ENCODE measurements at places on chromosomes 7 and 10. TPM values are rescaled to one million over a fixed set of nuclear protein-coding genes. Genes with fewer than 3 reads are reported as not detected.

Gene TSPAN12
- total RNA-seq, result 1.1 TPM

Gene STN1
- total RNA-seq, result 28.9 TPM

Gene PRPF18
- 22.2 TPM for total RNA-seq

Gene PHKG1
- 0.35 TPM for total RNA-seq

Gene TRIL
- not detected for total RNA-seq

Gene TSPAN14
- 139 TPM for total RNA-seq

Gene RPP38
- total RNA-seq, result 27.8 TPM

Gene CUL2
- total RNA-seq, result 43.1 TPM

Gene SCART1
- 0.58 TPM for total RNA-seq

Gene PGAM2
- total RNA-seq, result 0.11 TPM

Gene CYP2C19
- total RNA-seq, result not detected

Gene LIPK
- total RNA-seq, result not detected

Gene ODAD2
- total RNA-seq, result 0.41 TPM

Gene KIF11
- total RNA-seq, result 34.1 TPM

Gene ATRNL1
- total RNA-seq, result 0.07 TPM

Gene SFTPA2
- not detected for total RNA-seq

Gene SH2D4B
- not detected for total RNA-seq

Gene CADPS2
- 0.28 TPM for total RNA-seq

Gene ADAM8
- 137 TPM for total RNA-seq

Gene TMEM213
- not detected for total RNA-seq

Gene OR2A7
- total RNA-seq, result 11.6 TPM

Gene LRRC18
- total RNA-seq, result not detected

Gene PPA1
- 217 TPM for total RNA-seq

Gene KCNMA1
- total RNA-seq, result 3.9 TPM

Gene CCDC146
- 1.7 TPM for total RNA-seq

Gene PLAU
- 1,498 TPM for total RNA-seq

Gene ANKRD22
- 0.35 TPM for total RNA-seq

Gene C10orf67
- 0.11 TPM for total RNA-seq

Gene FAM25C
- 0.92 TPM for total RNA-seq

Gene LBX1
- total RNA-seq, result not detected

Gene VGF
- total RNA-seq, result 0.14 TPM

Gene ZNF316
- total RNA-seq, result 8.5 TPM

Gene FBXL13
- total RNA-seq, result 0.17 TPM

Gene CTTNBP2
- total RNA-seq, result 0.14 TPM
